ENCODE measurements at places on chromosomes 7 and 10. TPM values are rescaled to one million over a fixed set of nuclear protein-coding genes. Genes with fewer than 3 reads are reported as not detected.
A peak's percentile ranks its signal among the peaks of the same experiment; 100 is the strongest.

GRCh38 chr10:35331894-35332640 lies 4.2 kb upstream of the CCNY start:
- DNase-seq: no peak

GRCh38 chr10:63833411-63834060 lies 312.3 kb downstream of the REEP3 start:
- DNase-seq: no peak

Gene HMX2
- total RNA-seq: not detected

Gene MRLN
- total RNA-seq: not detected

DNA sequence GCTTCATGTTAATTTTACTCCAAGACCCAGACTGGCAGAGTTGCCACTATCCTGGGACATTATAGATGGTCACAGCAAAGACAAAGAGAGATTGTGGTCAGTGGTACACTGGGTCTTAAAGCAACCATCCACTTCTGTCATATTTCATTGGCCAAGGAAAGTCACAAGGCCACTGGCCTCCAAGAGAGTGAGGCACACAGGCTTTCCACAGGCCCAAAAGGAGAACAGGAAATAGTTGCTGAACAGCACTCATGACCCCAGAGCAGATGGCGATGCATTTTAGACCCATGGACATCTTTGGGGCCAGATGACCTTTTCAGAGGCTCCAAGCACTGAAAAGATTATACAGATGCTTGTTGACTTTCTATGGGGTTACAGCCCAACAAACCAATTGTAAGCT lies 97.4 kb downstream of the ARID5B start:
- DNase-seq: no peak

Gene EBLN1
- not detected for total RNA-seq

Gene FERD3L
- not detected for total RNA-seq

GRCh38 chr7:127375631-127376030 lies 16.9 kb downstream of the ZNF800 start:
- no peak for DNase-seq

Gene TTYH3
- total RNA-seq: 237 TPM

GRCh38 chr10:131784363-131785120 lies 116.3 kb upstream of the PPP2R2D start:
- no peak for DNase-seq

DNA sequence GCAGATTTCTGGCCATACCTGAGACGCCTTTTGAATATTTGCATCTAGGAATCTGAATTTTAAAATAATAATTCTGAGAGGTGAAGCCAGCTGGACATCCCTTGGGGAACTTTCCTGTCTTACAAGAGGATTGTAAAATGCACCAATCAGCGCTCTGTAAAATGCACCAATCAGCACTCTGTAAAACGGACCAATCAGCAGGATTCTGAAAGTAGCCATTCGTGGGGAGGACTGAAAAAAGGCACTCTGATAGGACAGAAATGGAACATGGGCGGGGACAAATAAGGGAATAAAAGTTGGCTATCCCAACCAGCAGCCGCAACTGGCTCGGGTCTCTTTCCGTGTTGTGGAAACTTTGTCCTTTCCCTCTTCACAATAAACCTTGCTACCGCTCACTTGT lies 9.9 kb downstream of the PPIF start:
- no peak for DNase-seq

Gene ADAM12
- 81.4 TPM for total RNA-seq

GRCh38 chr10:80924063-80924952 lies 386.6 kb downstream of the SH2D4B start:
- DNase-seq: peak; percentile 73

Gene FGFBP3
- 420 TPM for total RNA-seq

- no peak for DNase-seq
Observed at GRCh38 chr7:26378016-26378415, 86.4 kb downstream of the SNX10 start.

DNA sequence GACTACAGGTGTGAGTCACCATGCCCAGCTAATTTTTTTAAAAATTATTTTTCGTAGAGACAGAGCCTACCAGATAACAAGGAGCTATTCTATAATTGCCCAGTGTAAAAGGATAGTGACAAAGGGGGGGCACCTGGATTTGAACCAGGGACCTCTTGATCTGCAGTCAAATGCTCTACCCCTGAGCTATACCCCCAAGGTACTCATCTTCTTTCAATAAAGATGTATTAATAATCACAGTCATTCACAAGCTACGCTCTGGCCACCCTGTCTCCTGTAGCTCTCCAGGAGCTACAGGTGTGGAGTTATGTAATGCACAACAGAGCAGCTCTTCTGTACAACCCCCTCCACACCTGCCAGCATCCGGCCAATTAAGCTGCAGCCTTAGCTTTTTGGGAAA lies 83.5 kb downstream of the ZNF777 start:
- DNase-seq: no peak

Gene HELLS
- 187 TPM for total RNA-seq

DNA sequence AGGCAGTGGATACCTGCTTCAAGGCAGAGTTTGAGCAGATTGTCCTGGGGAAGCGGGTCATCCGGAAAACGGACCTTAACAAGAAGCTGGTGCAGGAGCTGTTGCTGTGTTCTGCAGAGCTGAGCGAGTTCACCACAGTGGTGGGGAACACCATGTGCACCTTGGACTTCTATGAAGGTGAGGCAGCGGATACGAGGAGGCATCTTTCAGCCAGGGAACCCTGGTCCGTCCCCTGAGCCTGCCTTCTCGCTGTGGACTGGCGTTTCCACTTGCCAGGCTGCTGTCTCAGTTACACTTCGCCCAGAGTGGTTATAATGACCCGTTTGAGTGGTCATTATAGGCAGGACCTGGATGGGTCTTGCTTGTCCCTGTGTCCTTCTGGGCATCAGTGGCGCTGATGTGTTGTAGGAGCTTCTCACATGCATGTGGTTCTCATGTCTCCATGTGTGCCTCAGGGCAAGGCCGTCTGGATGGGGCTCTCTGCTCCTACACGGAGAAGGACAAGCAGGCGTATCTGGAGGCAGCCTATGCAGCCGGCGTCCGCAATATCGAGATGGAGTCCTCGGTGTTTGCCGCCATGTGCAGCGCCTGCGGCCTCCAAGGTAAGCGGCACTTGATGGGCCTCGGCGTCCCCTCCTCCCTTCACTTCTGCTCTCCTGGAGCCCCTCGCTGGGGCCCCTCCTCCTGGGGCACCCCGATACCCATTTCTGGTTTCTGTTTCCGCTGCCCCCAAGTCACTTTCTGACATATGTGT lies 18.0 kb downstream of the UPP1 start:
- DNase-seq: no peak

Gene TACR2
- total RNA-seq: not detected

- DNase-seq: no peak
Observed at GRCh38 chr7:108403597-108404217, 52.5 kb downstream of the NRCAM start.

Gene ZPBP
- total RNA-seq: not detected

Gene SGMS1
- 14.4 TPM for total RNA-seq

DNA sequence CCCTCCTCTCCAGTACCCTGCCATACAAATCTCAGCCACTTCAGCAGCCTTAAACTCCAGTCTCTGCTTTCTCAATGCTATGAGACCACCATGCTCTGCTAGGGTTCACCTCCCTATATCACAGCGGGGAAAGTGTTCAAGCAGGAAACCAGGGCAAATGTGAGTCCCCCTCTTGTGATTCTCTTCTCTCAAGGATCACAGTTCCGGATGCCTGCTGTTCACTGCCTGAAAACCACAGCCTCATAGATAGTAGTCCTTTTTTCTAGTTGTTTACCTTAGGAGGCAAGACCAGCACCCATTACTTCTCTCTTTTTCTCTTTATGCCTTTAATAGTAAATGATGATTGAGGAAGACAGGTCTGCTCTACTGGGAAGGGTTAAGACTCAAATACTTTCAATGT lies 100.8 kb downstream of the SGMS1 start:
- DNase-seq: no peak

Gene PRF1
- not detected for total RNA-seq

DNA sequence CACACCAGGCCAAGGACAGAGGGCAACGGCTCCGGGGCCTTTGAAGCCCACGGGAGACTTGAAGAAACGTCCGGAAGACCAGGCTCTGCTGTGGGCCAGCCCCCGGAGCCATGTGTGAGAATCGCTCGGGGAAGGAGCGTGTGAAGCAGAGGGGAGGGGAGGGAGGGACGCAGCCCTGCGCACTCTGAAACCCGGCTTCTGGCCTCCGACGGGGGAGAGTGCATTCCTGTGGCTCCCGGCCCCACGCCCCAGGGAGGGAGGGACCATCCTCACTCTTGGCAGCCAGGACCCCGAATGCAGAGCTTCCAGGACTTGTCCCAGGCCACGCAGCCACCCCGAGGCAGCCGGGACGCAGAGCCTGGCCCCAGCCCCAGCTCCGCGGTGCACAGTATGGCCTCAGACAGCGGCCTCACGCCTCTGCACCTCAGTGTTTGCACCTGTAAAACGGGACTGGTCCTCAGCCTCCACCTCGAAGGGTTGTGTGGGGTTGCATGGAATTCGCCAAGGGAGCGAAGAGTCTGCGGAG lies 67.4 kb downstream of the PDGFA start:
- DNase-seq: no peak

Gene DNAAF5
- total RNA-seq: 55.3 TPM

Gene CDH23
- total RNA-seq: 2.0 TPM

Gene CTTNBP2
- total RNA-seq: 12.5 TPM

DNA sequence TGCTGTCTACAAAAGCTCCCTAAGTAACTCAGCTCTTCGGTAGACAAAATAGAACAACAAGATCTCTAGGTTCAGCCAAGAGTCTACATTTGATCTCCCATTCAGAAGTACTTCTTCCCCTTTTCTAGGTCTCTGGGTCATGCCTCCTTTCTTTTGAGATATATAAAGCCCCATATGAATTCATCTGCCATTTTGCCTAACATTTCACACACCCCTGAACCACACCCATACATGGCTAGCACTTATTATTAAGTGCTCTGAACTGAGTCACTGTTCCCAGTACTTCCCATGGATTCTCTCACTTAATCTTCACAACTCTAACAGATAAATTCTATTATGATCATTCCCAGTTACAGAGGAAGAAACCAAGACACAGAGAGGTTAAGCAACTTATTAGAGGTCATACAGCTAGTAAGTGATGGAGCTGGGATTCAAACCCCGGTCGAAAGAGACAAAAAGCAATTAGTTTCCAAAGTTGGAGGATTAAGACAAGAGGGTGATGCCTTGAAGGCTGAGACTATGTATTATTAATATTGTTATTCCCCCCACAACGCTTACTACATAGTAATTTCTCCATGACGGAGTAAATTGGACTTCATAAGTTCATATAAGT lies 17.3 kb downstream of the MYOF start:
- DNase-seq: no peak

DNA sequence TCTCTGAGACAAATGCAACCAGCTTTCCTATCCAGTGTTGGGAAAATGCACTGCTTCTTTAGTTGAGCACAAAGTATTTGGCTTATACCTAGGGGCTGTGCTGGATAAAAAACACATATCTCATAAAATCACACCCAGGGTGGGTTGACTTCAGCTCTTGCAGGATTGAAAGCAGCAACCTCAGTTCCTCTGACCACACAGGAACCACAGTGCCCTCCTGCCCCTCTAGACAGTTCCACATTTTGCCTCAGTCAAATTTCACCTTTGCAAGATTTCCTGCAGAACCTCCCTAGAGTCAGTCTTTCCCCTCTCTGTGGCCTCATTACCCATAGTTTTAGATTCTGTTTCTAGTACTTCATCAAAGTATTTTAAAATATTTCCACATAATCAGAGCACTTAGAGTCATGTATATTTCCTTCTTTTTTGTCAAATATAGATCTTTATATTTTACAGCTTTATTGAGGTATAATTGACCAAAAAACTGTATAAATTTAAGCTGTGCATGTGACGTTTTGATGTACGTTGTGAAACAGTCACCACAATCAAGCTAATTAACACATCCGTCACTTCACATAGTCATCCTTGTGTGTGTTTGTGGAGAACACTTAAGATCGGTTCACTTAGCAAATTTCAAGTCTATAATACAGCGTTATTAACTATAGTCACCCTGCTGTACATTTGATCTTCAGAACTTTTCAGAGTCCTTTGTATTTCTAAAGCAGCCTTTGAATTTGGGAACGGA lies 37.0 kb upstream of the EGR2 start:
- DNase-seq: no peak

DNA sequence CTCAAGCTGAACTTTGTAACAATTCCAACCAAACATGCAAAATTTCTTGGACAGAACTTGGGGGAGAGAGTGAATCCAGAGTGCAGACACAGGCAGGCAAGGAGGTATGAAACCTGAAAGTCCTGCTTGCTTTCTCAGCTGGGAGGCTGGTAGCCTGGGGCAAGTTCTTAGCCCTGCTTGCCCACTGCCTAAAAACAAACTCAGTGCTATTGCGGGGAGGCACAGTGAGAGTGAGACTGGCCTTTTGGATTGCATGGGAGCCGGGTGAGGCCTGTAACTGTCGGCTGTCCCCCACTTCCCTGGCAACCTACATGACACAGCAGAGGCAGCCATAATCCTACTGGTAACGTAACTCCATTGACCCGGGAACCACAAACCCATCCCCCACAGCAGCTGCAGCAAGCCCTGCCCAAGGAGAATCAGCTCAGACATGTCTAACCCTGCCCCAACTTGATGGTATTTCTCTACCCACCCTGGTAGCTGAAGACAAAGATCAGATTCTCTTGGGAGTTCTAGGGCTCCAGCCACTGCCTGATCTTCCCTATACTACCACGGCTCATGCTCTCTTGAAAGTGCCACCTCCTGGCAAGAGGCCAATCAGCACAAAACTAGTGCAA lies 663.6 kb downstream of the GRM8 start:
- DNase-seq: no peak

DNA sequence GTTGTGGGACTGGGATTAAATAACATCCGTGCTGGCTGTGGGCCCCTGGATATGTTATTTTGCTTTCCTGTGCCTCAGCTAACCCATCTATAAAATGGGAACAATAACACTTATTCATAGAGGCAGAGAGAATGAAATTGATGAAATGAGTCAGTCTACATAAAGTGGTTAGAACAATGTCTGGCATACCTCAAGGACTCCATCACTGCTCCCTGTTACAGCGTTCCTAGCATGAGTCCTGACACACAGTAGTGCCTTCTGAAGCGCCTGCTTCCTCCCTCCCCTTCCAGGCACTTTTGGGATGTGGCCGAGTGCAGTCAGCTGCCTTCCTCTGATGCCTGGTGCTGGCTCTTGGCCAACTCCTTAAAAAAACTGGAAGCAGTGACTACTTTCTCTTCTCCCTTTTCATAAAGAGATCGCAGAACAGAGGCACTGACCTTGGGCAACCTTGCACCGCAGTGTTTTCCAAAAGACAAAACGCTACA lies 108.4 kb upstream of the ZMIZ1 start:
- DNase-seq: no peak

Gene JCAD
- total RNA-seq: 0.61 TPM

GRCh38 chr7:29853789-29854188 lies 47.5 kb downstream of the WIPF3 start:
- DNase-seq: no peak

DNA sequence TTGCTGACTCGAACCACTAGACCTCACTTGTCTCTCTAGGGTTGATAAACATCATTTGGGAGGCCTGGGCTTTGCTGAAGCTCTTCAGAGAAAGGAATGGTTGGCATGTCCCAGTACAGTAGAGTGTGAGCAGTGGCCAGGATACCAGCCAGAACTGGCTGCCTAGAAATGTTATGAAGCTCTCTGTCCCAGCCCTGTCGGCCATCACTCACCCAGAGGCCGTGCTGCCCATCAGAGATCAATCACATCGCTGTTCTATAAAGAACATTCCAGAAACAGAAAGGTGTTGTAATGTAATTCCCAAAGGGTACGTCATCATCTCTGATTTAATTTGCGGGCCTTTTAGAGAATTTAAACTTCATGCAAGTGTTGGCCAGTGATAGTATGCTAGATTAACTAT lies 111.5 kb downstream of the PRPF18 start:
- DNase-seq: no peak

Gene HHEX
- total RNA-seq: not detected

- no peak for DNase-seq
Observed at GRCh38 chr7:5997210-5997808, 11.5 kb downstream of the PMS2 start.

All from neural crest cell (in vitro differentiated cells).